Activated CD8-positive, alpha-beta memory T cell treated with anti-CD3 and anti-CD28 coated beads for 4 hours (primary cell): ENCODE measurements at places on chromosomes 13 and 19.

- DNase-seq: no peak
Measured at GRCh38 chr19:49558591-49558990, 21.8 kb downstream of the NOSIP start.

GRCh38 chr13:47004540-47004939, 107.7 kb upstream of the HTR2A start:
- no peak for DNase-seq

GRCh38 chr19:8576273-8576993, 809 bp downstream of the MYO1F start:
- DNase-seq: no peak

DNA sequence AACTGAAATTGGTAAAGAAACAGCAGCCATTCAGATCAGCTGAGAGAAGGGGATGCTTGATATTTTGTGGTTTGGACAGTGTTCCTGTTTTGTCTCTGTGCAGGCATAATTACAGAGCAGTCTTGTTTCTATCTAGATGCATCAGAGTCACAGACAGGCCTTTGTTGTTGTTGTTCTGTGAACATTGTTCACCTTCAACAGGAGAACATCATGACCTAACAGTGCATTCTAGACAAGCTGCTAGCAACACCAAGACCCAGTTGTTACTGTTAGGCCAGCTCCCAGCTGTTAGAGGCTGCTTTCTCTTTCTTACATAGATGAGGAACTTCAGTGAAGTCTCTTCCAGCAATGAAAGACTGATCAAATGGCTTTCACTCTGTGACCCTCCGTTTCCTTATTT, 8.5 kb upstream of the LSR start:
- no peak for DNase-seq

DNA sequence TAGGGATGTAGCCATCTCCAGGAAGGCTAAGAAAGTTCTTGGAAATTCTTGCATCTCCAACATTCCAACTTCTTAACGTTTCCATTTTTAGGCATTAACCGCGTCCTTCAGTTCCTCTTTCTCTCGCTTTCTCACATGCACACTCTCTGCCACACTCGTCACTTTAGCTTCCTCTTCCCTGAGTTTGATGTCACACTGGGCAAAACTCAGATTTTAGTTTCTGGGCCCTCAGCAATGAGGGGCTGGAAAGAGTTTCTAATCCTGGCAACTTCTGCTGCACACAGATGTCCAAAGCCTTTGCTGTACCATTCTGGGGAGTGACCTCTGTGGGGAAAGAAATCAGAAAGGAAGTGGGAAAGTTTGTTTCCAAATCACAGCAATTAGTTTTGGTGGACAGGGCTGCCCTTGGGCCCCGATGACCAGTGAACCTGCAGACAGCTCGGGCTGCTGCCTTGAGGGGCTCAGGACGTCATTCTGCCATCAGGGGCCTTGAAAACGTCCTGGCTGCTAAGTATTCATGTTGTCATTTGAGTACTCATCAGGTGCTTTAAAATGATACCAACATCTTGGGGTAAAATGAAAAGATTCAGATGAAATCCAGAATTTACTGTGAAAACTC, 89.3 kb downstream of the KL start:
- no peak for DNase-seq

DNA sequence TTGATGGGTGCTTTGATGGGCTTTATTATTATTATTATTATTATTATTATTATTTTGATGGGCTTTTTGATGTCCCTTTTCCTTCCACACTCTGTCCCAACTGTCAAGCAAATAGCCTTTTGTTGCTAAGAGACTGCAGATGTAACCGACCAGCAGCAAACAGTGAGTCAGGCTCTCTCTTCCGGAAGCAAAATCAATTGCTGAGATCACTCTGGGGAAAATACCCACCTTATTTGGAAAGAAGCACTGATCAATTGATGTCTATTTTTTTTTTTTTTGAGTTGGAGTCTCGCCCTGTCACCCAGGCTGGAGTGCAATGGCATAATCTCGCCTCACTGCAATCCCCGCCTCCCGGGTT, 2.9 kb downstream of the LDLR start:
- DNase-seq: no peak

- no peak for DNase-seq
Measured at GRCh38 chr19:33620611-33621010, 1.1 kb upstream of the CHST8 start.

DNA sequence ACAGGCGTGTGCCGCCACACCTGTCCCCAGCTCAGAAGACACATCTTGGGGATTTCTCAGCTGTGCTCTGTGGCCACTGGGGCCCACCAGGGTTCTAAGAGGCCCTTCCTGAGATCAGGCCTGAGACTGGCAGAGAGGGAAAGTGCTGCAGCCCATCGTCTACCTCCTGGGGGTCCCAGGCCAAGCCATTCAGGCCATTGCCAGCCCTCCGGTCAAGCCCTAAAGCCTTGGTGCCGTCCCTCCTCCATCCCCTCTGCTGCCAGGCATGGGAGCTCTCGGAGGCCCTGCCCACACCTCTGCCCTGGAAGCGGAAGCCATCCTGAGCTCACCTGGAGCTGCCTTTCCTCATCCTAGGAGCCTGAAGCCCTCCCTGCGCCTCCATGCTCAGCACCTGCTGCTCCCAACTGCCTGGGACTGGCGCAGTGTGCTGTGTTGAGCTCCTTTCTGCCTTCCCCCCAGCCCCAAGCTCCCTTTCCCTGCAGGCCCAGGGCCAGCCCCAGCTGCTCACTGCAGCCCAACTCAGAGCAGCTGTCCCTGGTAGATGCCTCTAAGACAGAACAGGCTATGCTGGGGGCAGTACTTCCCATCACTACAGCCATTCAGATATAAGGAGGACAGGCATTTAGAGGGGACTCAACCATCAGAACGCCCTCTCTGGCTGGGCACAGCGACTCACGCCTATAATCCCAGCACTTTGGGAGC, 2.9 kb downstream of the SLC7A9 start:
- DNase-seq: no peak

DNA sequence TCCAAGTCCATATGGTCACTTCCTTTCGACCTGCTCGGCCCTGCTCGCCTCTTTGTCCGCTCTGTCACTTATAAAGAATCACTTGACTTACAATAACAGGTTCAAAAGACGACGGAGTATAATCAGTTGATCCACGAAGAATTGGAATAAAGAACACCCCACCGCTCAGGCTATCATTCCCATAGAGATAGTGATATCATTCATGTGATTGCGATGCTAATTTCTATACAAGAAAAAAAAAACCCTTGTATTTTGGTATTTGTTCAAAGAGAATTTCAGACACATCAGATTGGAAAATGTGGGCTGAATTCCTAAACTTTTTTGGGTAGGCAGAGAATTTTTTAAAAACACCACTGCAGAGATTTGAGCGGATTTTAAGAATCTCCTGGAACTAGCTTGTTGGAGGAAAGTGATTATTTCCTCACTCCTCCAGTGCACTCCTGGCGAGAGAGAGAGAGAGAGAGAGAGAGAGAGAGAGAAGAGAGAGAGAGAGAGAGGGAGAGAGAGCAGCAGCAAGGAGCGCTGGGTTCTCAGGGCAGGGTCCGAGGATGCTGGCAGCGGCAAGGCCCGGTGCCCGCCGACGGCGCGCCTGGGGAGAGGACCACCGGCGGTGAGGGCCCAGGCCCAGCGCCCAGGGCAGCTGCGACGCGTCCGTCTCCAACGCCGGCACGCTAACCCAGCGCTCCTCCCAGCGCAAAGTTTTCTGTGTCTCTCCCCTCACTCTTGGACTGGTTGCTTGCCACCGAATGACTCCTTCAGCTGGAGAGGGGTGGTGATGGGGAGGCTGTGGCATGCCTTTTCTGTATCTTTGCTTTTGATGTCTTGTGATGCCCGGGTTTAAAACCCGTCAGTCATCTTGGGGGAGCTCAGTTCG, 149.0 kb upstream of the ZNF536 start:
- no peak for DNase-seq

- DNase-seq: no peak
Measured at GRCh38 chr13:109844396-109844795, 58.0 kb upstream of the IRS2 start.

DNA sequence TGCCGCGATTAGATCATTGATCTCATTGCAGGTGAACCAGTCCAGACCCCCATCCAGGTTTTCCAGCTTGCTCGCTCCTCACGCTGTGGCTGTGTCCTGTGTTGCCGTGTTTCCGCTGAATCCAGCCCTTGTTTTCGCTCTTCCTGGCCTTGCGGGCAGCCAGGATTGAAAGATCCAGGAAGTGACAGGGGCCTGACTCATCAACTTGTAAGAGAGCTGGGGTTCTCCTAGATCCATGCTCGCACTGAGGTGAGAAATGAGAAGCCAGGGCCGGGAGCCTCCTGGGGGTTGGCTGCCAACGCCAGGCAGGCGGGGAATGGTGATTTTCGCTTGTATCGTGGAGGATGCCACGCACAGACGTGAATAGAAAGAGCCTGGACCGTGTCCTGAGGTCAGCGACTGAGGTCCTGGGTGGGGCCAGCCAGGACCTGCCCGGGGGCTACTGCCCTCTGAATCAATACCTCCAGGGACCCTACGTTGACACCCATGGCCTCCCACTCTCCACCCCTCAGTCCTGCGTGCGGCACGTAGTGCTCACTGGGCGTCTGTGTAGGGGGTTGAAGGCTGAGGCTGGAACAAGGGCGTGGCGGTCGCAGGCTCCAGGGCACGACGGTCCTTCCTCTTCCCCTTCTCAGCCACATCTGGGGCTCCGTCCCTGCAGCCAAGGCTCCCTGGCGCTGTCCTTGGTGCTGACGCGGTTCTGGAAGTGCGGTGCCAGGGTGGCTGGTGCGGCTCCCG, 7.3 kb upstream of the PTPRH start:
- DNase-seq: no peak

- DNase-seq: no peak
Measured at GRCh38 chr19:47729468-47729798, 15.9 kb upstream of the NOP53 start.

DNA sequence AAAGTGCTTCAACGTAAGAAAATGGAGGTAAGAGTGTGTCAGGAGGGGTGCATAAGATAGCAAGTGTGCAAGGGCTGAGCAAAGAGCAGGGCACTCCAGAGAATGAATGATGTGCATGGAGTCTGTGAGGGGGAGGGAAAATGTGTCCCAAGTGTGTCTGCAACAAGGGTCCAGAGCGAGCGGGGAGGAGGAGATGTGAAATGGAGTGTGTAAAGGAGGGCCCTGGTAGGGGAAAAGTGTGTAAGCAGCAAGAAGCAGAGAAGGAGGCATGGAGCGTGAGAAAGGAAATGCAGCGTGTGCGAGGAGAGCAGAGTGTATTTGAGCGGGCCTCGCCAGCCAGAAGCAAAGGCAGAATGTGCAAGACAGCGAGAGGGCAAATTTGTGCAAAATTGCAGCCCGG, 11.8 kb downstream of the C19orf81 start:
- DNase-seq: no peak

GRCh38 chr13:23554000-23554399, 16.2 kb upstream of the TNFRSF19 start:
- no peak for DNase-seq

- no peak for DNase-seq
Measured at GRCh38 chr19:47370045-47370611, 21.0 kb downstream of the DHX34 start.

DNA sequence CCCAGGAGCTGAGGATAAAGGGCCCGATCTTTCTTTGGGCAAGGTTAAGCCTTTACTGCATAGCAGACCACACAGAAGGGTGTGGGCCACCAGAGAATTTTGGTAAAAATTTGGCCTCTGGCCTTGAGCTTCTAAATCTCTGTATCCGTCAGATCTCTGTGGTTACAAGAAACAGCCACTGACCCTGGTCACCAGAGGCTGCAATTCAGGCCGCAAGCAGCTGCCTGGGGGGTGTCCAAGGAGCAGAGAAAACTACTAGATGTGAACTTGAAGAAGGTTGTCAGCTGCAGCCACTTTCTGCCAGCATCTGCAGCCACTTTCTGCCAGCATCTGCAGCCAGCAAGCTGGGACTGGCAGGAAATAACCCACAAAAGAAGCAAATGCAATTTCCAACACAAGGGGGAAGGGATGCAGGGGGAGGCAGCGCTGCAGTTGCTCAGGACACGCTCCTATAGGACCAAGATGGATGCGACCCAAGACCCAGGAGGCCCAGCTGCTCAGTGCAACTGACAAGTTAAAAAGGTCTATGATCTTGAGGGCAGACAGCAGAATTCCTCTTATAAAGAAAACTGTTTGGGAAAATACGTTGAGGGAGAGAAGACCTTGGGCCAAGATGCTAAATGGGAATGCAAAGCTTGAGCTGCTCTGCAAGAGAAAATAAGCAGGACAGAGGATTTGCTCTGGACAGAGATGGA, 8.4 kb upstream of the CEACAM19 start:
- no peak for DNase-seq

- DNase-seq: no peak
Measured at GRCh38 chr13:63337921-63338320, 1922.3 kb upstream of the PCDH20 start.

DNA sequence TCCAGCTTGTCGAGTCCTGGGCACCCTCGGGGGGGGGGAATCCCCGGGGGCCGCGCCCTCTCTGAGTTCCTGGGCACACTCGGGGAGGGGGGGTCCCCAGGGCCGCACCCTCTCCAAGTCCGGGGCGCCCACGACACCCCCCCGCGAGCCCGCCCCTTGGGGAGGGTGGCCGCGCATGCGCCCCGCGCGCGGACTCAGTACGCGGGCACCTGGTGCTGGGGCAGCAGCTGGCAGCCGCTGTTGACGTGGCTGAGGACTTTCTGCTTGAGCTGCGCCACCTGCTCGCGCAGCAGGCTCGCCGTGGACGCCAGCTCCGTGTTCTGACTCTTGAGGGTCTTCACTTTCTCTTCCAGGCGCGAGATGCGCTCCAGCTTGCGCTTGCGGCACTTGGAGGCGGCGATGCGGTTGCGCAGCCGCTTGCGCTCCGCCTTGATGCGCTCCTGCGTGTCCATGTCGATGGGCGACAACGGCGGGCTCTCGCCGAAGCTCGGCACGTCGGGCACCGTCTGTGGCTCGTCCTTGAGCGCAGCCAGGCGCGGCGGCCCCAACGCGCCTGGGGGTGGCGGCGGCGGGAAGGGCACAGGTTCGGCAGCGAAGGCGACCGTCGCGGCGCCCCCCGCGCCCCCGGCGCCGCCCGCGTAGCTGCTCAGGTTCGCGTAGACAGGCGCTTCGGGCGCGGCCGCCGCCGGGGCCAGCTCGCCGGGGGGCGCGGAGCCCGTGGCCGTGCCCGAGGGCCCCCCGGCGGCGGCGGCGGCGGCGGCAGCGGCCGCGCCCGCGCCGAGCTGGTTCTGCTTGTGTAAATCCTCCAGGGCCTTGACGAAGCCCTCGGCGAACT, 958 bp downstream of the JUND start:
- DNase-seq: peak; percentile 62

DNA sequence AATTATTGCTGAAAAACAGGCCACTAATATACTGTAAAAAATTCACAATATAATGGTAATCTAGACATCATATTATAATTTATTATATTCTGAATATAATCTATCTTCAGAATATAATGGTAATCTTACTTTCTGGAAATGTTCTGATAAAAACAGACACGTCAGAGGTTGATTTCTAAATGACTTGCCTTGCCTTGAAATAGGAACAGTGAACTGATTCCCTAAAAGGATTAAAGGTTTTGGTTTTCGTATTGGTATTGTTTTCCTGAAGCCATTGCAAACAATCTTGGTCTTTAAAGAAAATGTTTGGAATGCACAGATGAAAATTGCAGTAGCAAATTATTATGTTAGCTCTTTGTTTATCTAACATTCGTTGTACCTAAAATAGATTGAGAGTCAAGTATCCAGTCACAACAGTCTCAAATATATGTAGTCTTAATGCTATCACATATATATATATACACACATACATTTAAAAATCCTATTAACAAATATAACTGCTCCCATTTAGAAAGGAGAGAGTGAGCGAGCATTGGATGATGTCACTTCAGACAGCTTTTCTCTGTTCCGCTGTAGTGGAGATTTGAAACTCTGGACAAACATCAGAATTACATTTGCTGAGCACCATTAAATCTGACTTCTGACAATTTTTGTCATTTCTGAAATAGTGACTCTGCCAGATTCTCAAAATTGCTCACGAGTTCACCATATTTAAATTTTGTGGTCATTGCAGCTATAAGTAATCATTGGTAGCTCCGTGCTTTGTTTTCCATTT, 1.7 kb downstream of the ITM2B start:
- DNase-seq: no peak
